ENCODE measurements at places on chromosomes 7 and 10.

GRCh38 chr10:25565570-25565969, 368.5 kb upstream of the MYO3A start:
- DNase-seq: no peak

DNA sequence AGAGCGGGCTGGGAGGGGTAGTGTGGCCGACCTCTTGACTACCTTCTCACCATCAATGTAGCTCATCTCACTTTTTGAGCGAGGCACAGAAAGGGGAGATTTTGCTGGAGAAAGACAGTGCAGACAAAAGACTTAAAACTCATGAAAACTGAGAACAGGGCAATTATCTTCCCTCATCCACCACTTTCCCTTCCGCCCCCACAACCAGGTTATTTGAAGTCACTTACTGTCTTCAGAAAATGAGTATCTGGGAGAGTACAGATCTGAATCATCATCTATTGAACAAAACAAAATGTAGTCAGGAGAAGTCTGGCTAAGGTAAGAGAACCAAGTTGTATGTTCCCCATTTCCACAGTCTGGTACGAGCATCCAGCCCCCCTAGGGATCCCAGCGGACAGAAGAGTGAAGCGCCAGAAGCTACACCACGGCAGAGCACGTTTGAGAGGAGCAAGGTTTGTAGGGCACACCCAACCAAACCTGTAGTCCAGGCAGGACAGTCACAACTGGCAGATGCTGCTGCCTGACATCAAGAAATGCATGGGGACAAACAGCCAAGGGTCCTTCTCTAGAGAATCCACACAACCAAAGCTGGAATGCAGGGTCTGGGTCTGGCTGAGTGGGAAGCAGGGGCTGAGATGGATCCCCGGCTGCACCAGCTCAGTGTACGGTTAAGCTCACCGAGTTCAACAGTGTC, 93.4 kb upstream of the PDLIM1 start:
- DNase-seq: no peak

DNA sequence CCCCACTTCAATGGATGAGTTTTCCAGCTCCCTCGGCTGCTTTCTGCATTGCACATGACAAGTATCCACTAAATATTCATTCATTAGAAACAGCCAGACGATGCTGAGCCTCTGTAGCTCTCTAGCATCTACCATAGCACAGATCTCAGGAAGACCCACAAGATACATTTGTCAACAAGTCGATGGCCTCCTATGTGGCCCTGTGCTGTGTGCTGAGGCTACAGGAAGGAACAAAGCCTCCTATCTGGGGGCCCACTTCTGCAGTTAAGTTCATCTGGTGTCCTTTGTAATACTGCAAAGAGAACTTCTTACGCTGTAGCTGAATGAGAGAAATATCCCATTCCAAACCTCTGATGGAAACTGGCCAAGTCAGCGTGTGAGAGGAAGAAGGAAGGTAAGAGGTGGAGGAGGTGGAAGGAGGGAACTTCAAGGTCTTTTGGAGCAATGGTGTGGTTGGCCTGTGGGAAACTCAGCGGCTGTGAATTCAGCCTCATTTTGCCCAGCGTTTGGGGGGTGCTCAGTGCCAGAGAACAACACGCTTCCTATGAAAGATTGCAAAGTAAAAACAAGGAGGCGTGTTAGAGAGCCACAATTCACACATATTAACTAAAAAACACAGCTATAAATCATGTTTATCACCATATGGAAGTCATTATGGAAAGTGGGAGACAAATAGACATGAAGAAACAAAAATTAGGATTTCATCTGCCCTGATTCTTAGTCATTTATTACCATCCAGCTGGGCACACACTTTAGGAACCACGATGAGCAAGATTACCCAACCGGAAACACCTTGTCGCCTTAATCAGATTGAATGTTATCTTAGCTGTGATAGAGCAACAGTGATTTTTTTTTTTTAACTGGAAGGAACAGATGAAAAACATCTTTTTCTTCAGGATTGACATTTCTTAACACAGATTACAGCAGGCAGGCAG, 62.2 kb upstream of the USP6NL start:
- no peak for DNase-seq

- peak; percentile 92 for DNase-seq
Measured at GRCh38 chr7:20959281-20959680, 172.6 kb upstream of the SP8 start.

- DNase-seq: no peak
Measured at GRCh38 chr7:53475776-53476175, 440.3 kb downstream of the POM121L12 start.

GRCh38 chr10:130470286-130470685, 334.1 kb downstream of the GLRX3 start:
- no peak for DNase-seq
